ENCODE measurements at places on chromosomes 1 and 21.

GRCh38 chr1:38129971-38130370 is 83.4 kb upstream of the POU3F1 start:
- no peak for DNase-seq

DNA sequence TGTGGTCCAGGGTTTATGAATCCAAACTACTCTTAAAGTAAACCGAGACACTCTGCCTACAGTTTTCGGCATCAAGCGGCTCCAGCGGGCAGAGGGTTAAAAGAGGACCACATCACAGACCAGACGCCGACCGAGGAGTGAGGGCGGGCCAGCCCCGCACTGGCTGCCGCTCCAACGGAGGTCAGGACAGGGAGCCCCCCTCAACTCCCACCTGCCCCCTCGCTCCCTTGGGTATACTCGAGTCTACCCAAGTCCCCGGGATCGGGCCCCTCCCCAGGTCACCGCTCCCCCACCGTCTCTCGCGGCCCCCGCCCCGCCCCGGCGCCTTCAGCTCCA is 312 bp downstream of the ARNT start:
- no peak for DNase-seq

GRCh38 chr1:2610036-2610959 is 22.5 kb downstream of the MMEL1 start:
- DNase-seq = peak; percentile 91

GRCh38 chr1:58469016-58469415 is 77.5 kb downstream of the OMA1 start:
- no peak for DNase-seq

DNA sequence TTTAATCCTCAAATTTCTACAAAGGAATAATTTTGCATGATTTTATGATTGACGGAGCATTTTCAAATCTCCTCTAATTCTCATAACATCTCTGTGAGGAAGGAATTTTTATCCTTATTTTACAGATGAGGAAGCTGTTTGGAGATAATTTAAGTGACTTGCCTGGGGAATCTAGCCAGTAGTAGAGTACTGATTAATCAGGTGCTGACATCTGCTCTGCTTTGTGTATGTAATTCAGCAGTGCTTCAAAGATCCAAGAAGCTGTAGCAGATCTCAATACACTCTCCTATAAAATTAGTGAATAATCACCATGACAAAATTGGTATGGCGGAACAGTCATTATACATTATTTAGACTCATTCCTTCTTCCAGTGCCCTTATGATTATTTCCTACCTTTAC is 46.0 kb downstream of the DPH5 start:
- DNase-seq = no peak

GRCh38 chr1:2210084-2210653 is 15.6 kb upstream of the FAAP20 start:
- DNase-seq = no peak

DNA sequence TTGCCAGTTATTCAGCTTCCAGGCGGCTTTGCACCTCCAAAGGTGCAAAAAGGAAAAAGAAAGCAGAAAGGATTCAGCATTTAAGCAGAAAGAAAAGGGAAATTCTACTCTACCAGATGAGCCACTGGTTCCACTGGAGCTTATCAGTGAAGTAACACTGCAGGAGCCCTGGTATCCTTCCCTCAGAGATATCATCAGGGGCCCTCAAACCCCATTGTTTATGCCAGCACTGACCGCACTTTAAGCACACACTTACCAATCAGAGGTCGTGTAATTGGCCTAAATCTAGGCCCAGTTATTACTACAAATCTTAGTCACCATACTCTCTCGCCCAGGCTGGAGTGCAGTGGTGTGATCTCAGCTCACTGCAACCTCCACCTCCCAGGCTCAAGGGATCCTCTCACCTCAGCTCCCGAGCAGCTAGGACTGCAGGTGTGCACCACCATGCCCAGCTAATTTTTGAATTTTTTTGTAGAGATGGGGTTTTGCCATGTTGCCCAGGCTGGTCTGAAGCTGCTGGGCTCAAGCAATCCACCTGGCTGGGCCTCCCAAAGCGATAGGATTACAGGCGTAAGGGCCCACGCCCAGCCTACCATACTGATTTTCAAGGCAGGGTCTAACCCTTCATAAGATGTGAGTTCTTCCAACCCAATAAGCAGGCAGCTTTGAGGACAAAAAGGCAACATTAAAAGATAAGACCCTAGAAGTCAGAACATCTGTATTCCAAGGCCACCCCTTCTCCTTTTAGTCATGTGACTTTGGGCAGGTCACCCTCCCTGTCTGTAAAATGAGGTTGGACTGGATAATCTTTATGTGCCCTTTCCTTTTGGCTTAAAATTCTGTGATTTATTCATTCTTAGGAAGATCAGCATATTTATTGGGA is 125.3 kb downstream of the SYT2 start:
- DNase-seq = no peak

DNA sequence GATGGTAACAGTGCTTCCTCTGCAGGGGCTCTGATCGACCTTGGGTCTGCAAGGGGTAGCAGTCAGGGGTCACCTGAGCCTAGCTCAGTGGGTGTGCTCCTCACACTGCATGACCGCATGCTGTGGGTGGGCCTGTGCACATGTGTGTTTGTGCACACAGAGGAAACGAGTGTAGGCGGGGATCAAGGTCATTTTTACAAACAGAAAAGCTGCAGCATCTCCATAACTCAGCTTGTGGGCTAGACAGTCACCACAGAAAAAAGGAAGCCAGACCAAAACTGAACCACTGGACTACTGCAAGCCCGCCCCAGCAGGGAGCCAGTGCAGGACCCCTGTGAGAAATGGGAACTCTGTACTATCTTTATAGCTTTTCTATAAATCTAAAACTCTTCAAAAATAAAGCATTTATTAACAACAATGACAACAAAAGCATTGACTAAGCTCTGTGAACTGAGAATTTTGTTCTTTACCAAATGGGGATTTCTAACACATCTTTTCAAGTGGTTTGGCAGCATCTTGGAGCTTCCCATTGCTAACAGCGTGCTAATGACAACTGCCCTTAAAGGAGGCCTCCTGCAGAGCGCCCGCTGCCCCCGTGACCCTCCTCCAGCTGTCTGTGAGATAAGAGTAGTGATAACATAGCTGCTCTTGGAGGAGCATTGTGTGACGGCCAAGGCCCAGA is 19.9 kb upstream of the NEK2 start:
- DNase-seq = no peak

GRCh38 chr1:241678536-241678935 is 26.5 kb downstream of the WDR64 start:
- DNase-seq = no peak

DNA sequence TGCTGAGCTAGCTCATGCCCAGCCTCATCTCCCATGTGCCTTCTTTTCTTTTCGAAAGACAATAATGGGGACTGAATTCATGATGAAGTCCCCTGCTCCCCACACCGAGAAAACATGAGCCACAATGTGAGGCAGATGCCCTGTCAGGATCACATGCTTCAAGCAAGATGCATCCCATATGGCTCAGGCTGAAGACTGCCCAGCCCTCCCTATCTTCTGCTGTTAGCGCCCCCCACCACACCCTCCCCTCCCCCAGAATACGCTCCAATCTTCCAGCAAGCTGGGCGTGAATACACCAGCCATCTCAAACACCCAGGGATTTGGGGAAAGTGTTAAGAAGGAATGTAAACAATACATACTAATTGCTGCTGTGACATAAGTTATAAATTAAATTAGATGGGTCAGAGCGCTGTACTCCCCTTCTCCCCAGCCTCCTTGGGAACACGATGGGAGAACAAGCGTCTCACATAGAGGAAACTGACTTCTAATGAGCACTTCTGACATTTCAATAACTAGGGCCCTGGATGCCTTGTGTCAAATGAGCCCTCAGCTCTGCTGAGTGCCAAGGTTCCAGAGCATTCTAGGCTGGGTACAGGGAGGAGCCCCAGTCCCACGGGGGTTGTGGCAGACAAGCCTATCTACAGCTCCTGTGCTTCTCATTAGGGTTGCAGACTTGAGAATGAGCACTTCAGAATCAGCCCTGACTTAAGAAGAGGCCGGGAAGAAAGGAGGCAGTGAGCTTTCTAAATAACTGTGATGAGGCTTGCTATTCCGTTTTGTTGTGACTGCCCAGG is 55.6 kb downstream of the TNR start:
- DNase-seq = no peak

Data from COR-L47 (cell line).